ENCODE measurements at places on chromosomes 6 and 20. TPM values are rescaled to one million over a fixed set of nuclear protein-coding genes. Genes with fewer than 3 reads are reported as not detected.
A peak's percentile ranks its signal among the peaks of the same experiment; 100 is the strongest.

GRCh38 chr20:6305536-6305935 is 182.7 kb upstream of the FERMT1 start:
- H3K4me3 ChIP-seq = no peak overlapping the region
- no peak for DNase-seq
- no peaks in the 10 kb centered on the region for H3K36me3 ChIP-seq

- no peak overlapping the region for H3K27ac ChIP-seq
- H3K36me3 ChIP-seq = no peaks in the 10 kb centered on the region
- H3K4me1 ChIP-seq = no peaks in the 10 kb centered on the region
- no peaks in the 10 kb centered on the region for H3K27me3 ChIP-seq
- DNase-seq = no peak
- H3K4me3 ChIP-seq = no peak overlapping the region
Measured at GRCh38 chr6:126603410-126603809, 263.5 kb downstream of the CENPW start.

DNA sequence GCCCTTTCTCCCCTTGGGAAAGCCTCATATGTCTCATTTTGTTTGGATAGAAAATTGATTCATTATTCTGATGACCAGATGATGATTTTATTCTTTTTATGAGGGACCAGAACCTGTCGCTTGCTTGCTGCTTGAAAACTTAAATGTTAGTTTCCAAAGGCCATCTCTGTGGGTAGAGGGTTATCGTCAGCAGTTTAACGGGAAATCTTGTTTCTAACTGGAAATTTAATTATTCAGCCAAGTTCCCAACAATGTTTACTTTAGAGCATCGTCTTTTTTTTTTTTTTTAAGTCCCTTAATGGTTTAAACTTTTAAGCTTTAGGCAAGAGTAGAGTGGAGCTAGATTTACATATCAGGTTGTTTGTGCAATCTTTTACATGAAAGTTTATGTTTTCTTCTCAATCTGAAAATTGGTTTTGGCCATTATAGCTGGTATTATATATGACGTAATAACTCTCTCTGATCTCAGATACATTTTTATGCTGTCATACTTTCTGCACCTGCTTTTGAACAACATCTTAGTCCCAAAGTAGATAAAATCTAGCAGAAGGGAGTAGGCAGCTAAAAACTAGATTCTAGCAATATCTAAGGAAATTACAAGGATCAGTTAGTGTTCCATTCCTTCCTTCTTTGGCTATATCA is 93.9 kb downstream of the FOXO3 start:
- peak; percentile 35 for DNase-seq
- H3K27me3 ChIP-seq = no peaks in the 10 kb centered on the region

- peak; percentile 18 for DNase-seq
- H3K4me3 ChIP-seq = peak overlapping the region; percentile 96
- H3K27me3 ChIP-seq = no peaks in the 10 kb centered on the region
- H3K27ac ChIP-seq = no peak overlapping the region
- no peaks in the 10 kb centered on the region for H3K36me3 ChIP-seq
Measured at GRCh38 chr6:137217801-137218472, 1.2 kb downstream of the IFNGR1 start.

DNA sequence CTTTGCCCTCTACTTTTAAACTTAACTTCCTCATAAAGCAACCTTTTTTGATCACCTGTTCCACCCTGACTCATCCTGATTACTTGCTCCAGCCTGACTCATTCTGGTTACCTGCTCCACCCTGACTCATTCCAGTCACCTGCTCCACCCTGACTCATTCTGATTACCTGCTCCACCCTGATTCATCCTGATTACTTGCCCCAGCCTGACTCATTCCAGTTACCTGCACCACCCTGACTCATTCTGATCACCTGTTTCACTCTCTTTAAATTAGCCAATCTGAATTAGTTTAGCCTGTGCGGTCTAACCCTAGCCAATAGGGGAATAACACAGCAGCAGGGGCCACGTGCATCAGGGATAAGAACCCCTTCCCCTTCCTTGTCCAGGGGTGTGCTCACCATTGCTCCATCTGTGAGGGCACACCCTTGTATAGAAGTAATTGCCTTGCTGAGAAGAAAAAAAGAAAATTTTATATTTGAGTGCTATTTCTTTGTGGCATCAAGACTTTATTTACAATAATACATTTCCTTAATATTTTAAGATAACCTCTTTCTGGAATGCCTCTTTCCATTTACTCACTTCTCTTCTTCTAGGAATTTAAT is 17.9 kb downstream of the HLA-G start:
- no peak overlapping the region for H3K4me3 ChIP-seq
- H3K27me3 ChIP-seq = peaks cover 15% of the 10 kb centered on the region
- H3K36me3 ChIP-seq = no peaks in the 10 kb centered on the region
- H3K27ac ChIP-seq = no peak overlapping the region

The IGF2R gene
- total RNA-seq = 33.2 TPM

The MOG gene
- total RNA-seq = not detected

The AVP gene
- not detected for total RNA-seq

The HTR1E gene
- not detected for total RNA-seq

The ASXL1 gene
- 29.9 TPM for total RNA-seq

Data from IMR-90 (cell line).